NCI-H524 treated with DMSO at 0.1 percent for 48 hours (cell line): ENCODE measurements at places on chromosomes 7 and 10.

GRCh38 chr7:10888861-10889260 lies 84.8 kb upstream of the PHF14 start:
- DNase-seq = no peak

GRCh38 chr7:102451371-102452054 lies 13.2 kb downstream of the ALKBH4 start:
- DNase-seq = no peak

DNA sequence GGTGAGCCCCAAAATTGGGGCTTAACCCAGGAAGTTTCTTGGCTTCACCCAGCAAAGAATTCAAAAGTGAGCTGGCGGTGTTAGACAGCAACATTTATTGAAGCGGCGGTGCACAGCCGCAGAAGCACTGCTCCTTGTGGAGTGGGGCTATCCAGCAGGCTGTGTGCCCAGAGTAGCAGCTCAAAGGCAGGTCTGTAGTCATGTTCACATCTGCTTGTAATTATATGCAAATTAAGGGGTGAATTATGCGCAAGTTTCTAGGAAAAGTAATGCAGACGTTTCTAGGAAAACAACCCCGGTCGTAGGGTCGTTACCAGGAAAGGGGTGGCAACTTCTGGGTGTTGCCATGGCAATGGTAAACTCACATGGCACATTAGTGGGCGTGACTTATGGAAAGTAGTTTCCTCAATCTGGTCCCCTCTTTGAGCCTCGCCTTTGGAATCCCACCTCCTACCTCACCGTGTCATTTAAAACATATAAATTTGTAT lies 13.7 kb upstream of the KBTBD2 start:
- peak; percentile 4 for DNase-seq

- no peak for DNase-seq
Measured at GRCh38 chr7:99143521-99143852, 421 bp downstream of the SMURF1 start.

DNA sequence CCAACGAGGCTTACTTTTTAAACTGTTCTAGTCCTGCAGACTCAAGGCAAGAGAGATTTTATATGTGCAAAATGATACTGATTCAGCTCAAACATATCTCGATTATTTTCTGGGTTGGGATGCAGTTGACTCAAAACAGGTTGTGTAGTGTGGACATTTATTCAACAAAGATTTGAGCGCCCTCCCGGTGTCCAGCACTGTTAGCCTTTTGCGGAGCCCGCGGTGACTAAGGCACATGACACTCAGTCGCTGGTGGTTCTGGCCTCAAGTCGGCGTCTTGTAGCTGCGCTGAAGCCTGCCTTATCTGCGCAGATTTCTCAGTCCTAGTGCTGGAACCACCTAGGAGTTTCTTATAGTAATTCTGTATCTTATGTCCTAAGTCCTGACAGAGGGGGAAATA lies 938 bp upstream of the CADPS2 start:
- no peak for DNase-seq

DNA sequence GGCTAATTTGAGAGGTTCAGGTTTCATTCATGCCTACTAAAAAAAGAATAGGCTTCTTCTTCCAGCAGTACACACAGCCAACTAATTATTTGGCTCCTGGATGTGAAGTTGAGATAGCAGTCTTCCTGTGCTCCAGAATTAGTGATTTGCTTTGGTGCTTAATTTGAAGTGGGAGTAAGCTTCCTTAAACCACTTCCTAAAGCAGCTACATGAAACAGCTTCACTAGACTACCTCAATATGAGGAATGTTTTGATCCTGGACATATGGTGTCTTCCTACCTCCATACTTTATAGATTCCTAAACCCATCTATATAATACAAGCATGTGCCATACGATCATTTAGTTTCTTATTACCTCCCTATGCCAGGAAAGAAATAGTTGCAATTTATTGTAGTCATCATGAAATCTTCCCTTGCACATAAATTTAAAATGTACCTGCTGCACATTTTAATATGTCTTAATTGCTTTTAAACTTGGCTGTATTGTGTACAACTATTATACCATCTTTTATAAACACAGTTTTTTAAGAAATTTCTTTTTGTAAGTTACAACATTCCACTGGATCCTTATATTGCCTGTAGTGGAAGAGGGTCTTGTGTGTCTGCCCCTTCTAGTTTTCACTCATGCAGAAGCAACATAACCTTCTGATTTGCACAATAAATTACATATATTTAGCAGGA lies 8.6 kb downstream of the VIM start:
- no peak for DNase-seq

DNA sequence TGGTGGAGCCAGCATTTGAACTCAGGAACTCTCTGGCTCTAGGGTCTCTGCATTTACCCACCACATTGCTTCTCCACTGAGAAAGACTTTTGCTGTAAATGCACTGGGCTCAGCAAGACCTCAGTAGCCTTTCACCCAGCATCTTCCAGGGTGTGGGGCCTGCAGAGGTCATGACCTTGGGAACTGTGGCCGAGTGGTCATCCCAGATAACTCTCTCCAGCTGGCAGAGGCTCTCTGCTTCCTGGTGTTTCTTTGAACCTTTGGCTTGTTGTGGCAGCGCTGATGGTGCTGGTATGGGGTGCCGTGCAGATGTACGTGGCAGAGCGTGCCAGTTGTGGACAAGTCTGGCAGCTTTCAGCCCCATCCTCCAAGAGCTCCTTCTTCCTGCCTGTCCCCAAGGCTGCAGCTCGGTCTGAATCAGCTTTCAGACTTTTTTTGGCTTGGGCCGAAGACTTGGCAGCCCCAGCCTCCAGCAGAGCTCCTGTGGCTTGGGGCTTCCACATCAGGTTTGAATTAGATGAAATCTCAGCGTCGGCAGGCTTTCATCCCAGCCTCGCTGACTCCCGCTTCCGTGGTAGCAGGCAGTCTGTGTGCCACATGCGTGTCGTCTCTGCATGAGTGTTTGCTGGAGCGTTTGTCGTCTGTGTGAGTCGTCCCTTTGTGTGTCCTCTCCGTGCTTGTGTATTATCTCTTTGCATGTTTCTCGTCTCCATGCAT lies 21.5 kb downstream of the ADAMTS14 start:
- no peak for DNase-seq

GRCh38 chr7:124205526-124205925 lies 172.7 kb upstream of the TMEM229A start:
- DNase-seq = no peak

DNA sequence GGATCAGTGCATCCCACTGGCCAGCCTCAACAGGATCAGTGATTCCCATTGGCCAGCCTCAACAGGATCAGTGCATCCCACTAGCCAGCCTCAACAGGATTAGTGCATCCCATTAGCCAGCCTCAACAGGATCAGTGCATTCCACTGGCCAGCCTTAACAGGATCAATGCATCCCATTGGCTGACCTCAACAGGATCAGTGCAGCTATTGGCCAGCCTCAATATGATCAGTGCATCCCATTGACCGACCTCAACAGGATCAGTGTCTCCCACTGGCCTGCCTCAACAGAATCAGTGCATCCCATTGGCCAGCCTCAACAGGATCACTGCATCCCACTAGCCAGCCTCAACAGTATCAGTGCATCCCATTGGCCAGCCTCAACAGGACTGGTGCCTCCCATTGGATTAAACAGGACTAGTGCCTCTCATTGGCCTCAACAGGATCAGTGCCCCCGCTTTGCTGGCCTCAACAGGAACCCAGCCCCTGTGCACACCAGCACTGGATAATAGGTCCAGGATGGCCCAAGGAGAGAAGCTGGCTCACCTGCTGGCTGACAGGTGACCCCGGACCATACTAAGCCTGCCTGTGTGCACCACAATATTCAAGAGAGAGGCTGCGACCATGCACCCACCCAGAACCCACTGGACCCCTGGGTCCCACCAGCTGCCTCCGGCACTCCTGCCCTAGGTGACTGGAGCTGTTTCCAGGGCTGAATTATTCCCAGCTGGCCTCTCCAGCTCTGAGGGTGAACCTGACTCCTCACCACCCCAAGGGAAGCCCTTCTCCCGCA lies 59.9 kb downstream of the PDGFA start:
- no peak for DNase-seq

- no peak for DNase-seq
Measured at GRCh38 chr7:33273356-33273755, 144.0 kb downstream of the BBS9 start.

GRCh38 chr7:115009139-115009538 lies 87.2 kb downstream of the MDFIC start:
- no peak for DNase-seq

DNA sequence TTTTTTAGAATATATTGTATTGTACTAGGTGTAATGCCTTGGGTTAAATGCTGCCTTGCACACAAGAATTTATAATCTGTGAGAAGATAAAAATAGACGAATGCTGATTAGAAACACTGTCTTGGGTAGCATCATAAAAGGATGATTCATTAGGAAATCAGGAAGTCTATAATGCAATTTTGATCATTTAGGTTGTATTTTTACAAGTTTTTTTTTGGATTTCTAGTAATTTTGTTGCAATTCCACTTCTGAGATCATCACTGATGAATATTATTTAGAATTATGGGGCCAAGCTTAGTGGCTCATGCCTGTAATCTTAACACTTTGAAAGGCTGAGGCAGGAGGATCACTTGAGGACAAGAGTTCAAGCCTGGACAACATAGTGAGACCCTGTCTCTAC lies 29.6 kb downstream of the WBP1L start:
- DNase-seq = no peak

DNA sequence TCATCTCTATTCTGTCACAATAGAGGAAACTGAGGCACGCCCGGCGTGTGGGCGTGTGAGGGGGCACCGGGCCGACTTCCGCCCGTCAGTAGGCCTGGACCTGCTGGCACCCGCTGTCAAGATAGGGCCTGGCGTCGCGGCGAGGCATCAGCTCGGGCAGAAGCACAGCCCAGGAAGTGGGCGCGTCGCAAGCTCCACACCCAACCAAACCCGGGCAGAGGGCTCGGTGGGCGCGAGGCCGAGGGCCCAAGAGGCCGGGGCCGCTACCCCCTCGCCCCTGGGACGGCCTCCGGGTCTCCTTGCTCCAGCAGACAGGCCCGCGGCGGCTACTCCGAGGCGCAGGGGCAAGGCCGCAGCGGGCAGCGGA lies 91.2 kb downstream of the SPAG6 start:
- no peak for DNase-seq

DNA sequence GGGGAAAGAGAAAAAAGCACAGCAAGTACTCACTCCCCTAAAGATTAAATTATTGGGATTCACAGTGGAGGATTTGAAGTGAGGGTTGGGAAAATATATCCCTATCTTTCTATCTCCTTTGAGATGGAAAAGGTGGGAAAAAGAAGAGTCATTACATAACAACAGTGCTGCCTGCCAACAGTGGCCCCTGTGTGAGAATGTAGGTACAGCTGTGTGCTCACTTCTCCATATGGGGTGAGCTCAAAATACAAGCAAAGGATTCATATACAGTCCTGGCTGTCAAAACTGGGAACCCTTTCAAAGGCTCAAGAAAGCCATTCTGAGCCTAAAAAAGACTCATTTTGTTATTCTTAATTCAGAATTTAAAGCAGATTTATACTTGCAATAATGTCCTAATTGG lies 458.5 kb downstream of the GPAM start:
- DNase-seq = no peak

GRCh38 chr10:22805304-22805703 lies 90.9 kb upstream of the PIP4K2A start:
- peak; percentile 47 for DNase-seq

DNA sequence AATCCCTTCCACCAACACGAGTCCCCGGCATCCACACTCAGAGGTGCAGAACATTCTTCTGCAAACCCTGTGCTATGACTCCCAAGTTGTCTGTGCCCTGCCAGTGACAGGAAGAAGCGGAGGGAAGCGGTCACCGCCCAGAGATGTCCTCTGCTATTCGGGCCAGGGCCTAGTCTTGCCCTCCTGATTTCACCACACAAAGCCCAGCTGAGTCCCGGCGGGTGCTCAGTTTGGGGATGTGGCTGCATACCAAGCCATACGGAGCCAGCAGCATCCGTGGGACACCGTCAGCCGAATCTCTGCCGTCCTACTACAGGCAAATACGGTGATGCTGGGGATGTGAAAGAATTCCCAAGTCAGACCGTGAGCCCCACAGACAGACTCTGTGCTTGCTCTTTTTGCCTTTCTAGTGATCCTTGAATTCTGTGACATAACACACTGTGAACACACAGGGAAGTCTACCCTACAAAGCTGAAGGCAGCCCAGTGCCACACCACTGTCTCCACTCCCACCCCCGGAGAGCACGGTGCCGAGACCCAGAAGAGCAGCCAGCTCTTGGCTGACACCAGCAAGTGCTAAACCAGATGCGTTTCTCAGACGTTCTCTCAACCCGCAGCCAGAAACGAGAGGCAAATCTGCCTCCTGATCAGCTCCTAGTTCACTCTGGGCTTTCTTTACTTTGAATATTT lies 2.0 kb downstream of the STK32C start:
- no peak for DNase-seq

GRCh38 chr7:138137423-138138171 lies 61.3 kb downstream of the AKR1D1 start:
- DNase-seq = no peak

GRCh38 chr10:123093489-123093888 lies 42.3 kb upstream of the HMX3 start:
- no peak for DNase-seq

DNA sequence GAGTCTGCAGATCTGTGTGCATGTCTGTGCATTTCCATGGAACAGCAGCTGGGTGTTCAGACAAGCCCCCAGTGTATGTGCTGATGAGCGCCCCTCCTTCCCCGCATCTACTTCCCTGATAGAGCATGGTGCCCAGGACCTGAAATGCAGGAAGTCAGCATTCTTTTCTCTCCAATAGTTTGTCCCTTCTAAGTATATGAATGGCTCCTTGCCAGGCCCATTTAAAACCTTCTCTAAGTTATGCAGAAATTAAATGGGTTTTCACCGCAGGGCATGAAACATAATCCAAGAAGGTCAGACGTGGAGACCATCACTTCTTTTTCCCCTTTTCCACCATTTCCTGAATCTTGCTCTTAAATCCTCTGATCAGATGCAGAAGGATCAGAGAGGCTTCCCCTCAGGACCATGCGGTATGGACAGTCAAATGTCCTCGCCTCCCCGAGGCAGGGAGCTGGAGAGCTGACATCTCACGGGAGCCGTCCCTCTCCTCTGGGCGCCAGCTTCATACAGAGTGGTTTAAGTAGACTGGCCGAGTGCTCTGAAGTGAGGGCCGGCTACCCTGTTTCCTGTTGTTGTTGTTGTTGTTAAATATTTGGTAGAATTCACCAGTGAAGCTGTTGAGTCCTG lies 155.3 kb downstream of the C10orf105 start:
- DNase-seq = no peak

DNA sequence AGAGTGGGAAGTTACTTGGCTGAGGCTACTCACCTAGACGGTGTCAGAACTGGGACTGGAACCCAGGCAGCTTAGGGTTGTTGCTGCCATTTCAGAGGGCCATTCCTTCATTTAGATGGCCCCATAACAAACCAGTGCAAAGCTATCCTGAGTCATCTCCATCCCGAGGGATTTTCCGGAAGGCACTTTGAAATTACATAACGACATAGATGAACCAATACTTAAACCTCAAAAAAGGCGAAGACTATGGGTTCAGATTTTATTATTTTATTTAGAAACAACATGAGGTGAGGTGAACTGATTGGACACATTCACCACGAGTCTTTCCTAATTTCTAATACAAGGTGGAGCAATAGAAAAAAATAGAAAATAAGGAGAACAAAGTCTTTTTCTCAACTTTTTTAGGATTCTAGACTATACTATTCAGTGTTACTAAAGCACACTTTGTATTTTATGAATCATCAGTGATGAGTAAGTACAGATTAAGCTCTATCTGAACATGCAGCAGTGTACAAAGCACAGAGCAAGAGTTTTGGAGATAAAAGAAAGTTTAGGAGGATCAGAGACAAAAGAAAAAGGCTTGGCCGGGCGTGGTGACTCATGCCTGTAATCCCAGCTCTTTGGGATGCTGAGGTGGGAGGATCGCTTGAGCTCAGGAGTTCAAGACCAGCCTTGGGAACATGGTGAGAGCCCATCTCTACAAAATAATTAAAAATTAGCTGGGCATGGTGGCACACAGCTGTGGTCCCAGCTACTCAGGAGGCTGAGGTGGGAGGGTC lies 79.5 kb upstream of the SVIL start:
- DNase-seq = no peak
